ENCODE measurements at places on chromosomes 5 and 9.

DNA sequence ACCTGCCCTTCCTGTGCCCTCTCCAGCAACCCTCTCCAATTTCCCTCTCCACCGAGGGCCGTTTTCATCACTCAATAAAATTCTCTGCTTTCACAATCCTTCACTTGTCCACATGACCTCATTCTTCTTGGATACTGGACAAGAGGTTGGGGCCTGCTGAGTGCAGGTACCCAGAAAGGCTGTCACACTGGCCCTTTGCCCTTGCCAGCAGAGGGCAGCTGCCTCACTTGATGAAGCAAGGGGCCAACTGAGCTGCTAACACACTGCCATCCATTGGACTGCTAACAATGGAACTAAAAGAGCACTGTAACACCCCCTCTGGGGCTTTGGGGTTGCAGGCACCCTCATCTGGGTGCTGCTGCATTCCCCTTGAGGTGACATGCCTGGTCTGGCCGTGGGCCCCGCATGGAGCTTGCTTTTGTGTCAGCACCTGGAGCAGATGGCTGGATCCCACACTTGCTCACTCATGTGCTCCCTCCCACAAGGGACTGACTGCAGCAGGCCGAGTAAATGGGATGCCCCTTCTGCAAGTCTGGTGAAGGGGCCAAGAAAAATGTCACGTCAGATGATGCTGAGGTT, 308.1 kb upstream of the ADCY2 start:
- H3K4me1 ChIP-seq, result no peaks in the 10 kb centered on the region
- no peak overlapping the region for H3K27ac ChIP-seq
- no peaks in the 10 kb centered on the region for H3K36me3 ChIP-seq
- H3K27me3 ChIP-seq, result no peaks in the 10 kb centered on the region

DNA sequence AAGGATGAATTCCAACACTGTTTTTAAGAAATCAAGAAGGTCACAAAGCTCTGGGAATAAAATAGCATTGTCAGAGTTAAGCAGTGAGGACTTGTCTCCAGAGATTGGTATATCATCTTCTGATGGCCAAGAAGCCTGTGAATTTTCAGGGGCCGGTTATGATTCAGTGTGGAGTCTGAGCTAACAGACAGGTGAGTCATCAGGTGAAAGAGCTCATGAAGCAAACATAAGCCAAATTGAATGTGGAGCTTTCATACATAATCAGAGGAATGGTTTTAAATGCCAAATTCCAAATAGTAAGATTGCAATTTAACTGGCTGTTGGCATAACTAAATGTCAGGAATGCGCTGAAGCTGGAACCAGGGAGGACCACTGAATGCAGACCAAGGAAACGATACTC, 494.2 kb downstream of the MTRR start:
- H3K27me3 ChIP-seq, result no peaks in the 10 kb centered on the region
- no peak overlapping the region for H3K27ac ChIP-seq
- H3K4me3 ChIP-seq, result no peak overlapping the region
- no peak for DNase-seq

DNA sequence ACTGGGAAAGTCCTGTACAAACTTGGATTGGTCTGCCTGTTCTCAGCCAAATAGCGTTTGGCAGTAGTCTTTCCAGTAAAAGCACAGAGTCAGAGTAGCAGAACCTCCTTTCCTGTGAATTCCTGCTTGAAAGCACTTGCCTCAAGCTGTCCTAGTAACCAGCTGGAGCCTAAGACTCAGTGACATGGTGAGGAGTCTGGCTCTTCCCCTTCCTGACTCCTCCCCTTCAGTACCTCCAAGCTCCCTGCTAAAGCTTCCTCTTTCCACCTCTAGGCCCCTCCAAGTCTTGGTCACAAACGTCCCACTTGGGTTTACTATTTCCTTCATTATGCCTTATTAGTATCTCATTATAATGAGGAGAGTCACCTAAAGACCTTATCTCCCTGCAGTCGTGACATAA, 21.4 kb upstream of the FAM81B start:
- DNase-seq, result no peak
- no peaks in the 10 kb centered on the region for H3K4me1 ChIP-seq
- H3K4me3 ChIP-seq, result no peak overlapping the region
- H3K36me3 ChIP-seq, result no peaks in the 10 kb centered on the region
- H3K27ac ChIP-seq, result no peak overlapping the region

DNA sequence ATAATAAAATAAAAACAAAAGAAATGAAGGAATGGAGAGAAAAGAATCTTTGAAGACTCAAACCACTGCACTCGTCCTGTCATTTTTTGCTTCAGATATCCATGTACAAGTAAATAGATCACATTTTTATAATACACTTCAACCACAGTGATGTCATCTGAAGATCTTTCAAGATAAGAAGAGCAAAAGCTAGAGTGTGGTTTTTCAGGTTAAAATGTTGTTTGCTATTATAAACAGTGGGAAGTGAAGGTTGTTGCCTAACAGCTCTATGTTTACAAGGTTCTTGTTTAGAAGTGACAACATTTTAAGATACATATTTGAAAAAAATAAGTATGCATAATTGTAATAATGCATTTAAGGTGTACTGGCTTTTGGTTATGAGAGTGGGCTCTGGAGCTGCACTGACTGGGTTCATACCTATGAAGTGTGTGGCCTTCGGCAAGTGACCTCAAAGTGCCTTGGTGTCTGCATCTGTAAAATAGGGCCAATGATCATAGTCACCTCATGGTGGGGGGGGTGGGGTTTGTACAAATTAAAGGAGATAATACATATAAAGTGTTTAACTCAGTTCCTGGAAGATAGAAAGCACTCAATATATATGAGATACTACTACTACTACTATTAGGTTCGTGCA, 45.5 kb upstream of the IL7R start:
- H3K36me3 ChIP-seq, result no peaks in the 10 kb centered on the region
- H3K4me1 ChIP-seq, result no peaks in the 10 kb centered on the region
- no peaks in the 10 kb centered on the region for H3K27me3 ChIP-seq

DNA sequence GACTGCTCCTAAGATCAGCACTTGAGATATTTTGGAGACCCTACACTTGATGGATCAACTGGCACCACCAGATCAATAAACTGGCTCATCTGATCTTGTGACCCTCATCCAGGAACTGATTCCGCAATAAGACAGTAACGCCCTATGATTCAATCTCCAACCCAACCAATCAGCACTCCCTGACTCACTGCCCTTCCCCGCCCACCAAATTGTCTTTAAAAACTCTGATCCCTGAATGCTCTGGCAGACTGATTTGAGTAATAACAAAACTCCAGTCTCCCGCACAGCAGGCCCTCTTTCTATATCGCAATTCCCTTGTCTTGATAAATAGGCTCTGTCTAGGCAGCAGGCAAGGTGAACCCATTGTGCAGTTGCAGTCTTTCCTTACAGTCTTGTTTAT, 677.0 kb downstream of the LRRC70 start:
- no peak overlapping the region for H3K4me3 ChIP-seq
- no peak for DNase-seq
- no peaks in the 10 kb centered on the region for H3K36me3 ChIP-seq
- H3K27ac ChIP-seq, result no peak overlapping the region
- H3K27me3 ChIP-seq, result no peaks in the 10 kb centered on the region

GRCh38 chr5:38285226-38285625, 26.9 kb downstream of the EGFLAM start:
- no peak overlapping the region for H3K4me3 ChIP-seq
- H3K27me3 ChIP-seq, result peaks cover 5% of the 10 kb centered on the region
- H3K36me3 ChIP-seq, result no peaks in the 10 kb centered on the region
- H3K27ac ChIP-seq, result no peak overlapping the region

- DNase-seq, result peak; percentile 81
- H3K4me3 ChIP-seq, result no peak overlapping the region
- H3K36me3 ChIP-seq, result no peaks in the 10 kb centered on the region
- no peak overlapping the region for H3K27ac ChIP-seq
- no peaks in the 10 kb centered on the region for H3K4me1 ChIP-seq
These were observed 17.3 kb downstream of the ADGRD2 start for GRCh38 chr9:124467410-124468060.

- no peak overlapping the region for H3K27ac ChIP-seq
- H3K4me3 ChIP-seq, result no peak overlapping the region
- no peaks in the 10 kb centered on the region for H3K27me3 ChIP-seq
- no peaks in the 10 kb centered on the region for H3K4me1 ChIP-seq
These were observed 60.6 kb upstream of the IQGAP2 start for GRCh38 chr5:76342474-76342873.

GRCh38 chr9:5630081-5630507, 1.2 kb downstream of the RIC1 start:
- peak overlapping the region; percentile 95 for H3K4me3 ChIP-seq
- no peaks in the 10 kb centered on the region for H3K36me3 ChIP-seq
- H3K27ac ChIP-seq, result peak overlapping the region; percentile 69
- peaks cover 41% of the 10 kb centered on the region for H3K4me1 ChIP-seq
- peak; percentile 90 for DNase-seq
- no peaks in the 10 kb centered on the region for H3K27me3 ChIP-seq

- DNase-seq, result no peak
- no peaks in the 10 kb centered on the region for H3K36me3 ChIP-seq
- no peaks in the 10 kb centered on the region for H3K4me1 ChIP-seq
- no peak overlapping the region for H3K27ac ChIP-seq
These were observed 94.9 kb upstream of the SLC27A6 start for GRCh38 chr5:128870373-128870772.

DNA sequence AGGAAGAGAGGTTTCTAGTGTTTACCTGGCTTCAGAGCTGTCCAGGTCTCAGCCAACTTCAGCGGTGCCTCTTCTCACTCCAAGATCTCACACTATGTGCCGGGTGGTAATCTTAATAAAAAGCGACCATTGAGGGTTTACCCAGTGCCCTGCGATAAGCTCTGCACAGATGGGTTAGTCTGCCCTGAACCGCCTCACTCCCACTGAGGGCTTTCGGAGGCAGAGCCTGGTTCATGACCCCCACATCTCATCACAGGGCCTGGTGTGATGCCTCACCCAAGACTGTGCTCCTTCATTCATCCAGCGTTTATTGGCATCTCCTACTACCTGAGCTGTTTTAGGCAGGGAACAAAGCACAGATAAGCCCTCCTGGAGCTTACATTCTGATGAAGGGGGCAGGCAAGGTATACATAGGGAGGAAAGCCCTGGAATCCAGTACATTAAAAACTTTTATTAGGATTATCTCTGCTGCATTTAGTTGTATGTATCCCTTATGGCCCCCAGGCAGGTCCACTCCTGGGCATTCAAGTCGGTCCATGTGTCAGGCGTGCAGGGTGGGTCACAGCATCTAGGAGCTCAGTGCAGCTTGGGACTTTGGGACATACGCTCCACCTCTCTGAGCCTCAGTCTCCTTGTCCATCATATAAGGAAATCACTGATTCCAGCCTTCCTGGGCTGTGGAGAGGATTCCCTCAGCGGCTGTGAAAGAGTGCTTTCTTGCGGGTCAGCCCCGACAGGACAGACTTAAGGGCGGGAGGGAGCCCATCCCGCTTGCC, 613 bp upstream of the COL15A1 start:
- no peaks in the 10 kb centered on the region for H3K4me1 ChIP-seq
- H3K27ac ChIP-seq, result no peak overlapping the region
- no peak for DNase-seq

GRCh38 chr5:114948986-114949621, 220.6 kb downstream of the TRIM36 start:
- H3K4me3 ChIP-seq, result no peak overlapping the region
- H3K27me3 ChIP-seq, result no peaks in the 10 kb centered on the region
- H3K27ac ChIP-seq, result no peak overlapping the region
- H3K36me3 ChIP-seq, result no peaks in the 10 kb centered on the region
- no peak for DNase-seq

DNA sequence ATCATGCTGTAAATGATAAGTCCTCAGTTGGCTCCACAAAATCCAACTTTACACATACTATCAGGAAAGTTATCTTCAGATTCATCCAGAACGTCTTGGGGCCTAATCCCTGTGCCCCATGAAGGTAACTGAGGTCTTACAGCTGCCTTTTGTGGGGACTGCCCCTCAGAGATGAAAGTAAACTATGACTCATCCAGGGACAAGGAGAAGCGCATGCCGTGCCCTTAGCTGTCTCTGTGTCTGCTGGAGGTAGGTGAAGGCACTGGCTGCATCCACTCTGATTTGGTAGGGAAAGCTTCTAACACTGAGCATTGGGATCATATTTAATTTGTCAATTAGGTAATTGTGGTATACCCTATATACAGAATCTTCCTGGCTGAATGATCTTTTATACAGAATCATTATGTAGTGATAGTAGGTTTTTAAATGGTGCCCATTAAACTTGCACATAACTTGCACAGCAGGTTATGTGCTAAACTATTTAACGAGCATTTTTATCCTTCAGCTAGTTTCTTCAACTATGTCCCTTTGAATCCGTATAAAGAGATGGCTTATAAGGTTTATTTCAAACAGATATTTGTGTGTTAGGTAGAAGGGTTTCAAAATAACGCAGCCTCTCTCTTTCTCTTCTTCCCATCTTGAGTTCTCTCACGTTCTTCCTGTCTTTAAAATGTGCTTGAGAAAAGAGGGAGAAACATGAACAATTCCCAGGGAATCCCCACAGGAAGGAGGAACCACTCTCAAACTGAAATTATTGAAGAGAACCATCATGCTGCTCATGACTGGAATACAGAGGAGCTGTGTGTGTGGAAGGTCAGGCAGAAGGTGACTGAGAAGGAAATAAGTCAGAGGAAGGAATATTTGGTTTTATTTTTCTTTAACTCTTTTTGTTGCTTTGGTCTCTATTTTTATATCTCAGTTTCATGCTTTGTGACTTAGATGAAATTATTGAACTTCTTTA, 250.9 kb downstream of the CD180 start:
- H3K27ac ChIP-seq, result no peak overlapping the region
- no peaks in the 10 kb centered on the region for H3K4me1 ChIP-seq
- no peaks in the 10 kb centered on the region for H3K27me3 ChIP-seq

- no peaks in the 10 kb centered on the region for H3K27me3 ChIP-seq
- no peak overlapping the region for H3K4me3 ChIP-seq
- H3K4me1 ChIP-seq, result no peaks in the 10 kb centered on the region
- DNase-seq, result no peak
- H3K36me3 ChIP-seq, result no peaks in the 10 kb centered on the region
These were observed 1026.9 kb downstream of the PTPRD start for GRCh38 chr9:9585920-9586319.

GRCh38 chr5:159092972-159093371, 6.7 kb downstream of the EBF1 start:
- no peak overlapping the region for H3K27ac ChIP-seq
- H3K4me1 ChIP-seq, result peaks cover 53% of the 10 kb centered on the region
- no peaks in the 10 kb centered on the region for H3K27me3 ChIP-seq
- DNase-seq, result no peak

- H3K27ac ChIP-seq, result no peak overlapping the region
- no peak overlapping the region for H3K4me3 ChIP-seq
- DNase-seq, result no peak
- H3K4me1 ChIP-seq, result no peaks in the 10 kb centered on the region
- H3K36me3 ChIP-seq, result no peaks in the 10 kb centered on the region
- H3K27me3 ChIP-seq, result peaks cover 7% of the 10 kb centered on the region
These were observed 219.5 kb upstream of the RASA1 start for GRCh38 chr5:87048156-87048555.

GRCh38 chr9:82720515-82720914, 342.4 kb downstream of the RASEF start:
- H3K36me3 ChIP-seq, result no peaks in the 10 kb centered on the region
- H3K27me3 ChIP-seq, result no peaks in the 10 kb centered on the region
- H3K4me1 ChIP-seq, result no peaks in the 10 kb centered on the region
- DNase-seq, result no peak

GRCh38 chr5:41087461-41087860, 16.3 kb upstream of the MROH2B start:
- no peaks in the 10 kb centered on the region for H3K27me3 ChIP-seq
- no peak overlapping the region for H3K27ac ChIP-seq
- no peak for DNase-seq
- no peaks in the 10 kb centered on the region for H3K36me3 ChIP-seq
- H3K4me3 ChIP-seq, result no peak overlapping the region

All from osteoblast (primary cell).